ENCODE measurements at places on chromosomes 1 and 21.

DNA sequence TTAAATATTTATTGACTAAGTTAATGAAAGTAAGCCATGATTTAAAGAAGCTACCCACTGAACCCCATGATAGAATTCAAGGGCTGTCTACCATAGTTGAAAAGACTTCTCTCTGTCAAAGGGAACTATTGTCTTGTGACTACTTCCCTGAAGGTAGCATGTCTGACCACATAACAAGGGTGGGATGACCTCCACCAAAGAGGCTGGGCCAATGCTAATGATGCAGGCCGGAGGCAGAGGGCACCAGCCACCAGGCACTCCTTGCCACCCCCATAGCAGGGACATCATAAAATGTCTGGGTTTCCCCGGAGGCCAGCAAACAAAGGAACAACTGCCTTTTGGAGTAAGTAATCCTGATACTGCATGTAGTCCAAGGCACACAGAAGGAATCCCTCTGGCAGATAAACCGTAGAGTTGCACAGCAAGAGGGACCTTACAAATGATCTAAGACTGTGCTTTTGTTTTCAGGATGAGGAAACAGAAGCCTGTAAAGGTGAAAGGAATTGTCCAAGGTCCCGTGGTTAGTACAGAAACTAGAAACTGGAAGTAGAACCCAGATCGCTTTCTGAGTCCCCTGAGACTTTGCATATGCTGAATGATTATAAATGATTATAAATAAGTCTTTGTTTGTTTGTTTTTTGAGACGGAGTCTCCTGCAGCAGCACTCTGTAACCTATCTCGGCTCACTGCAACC lies 33.5 kb upstream of the ITPKB start:
- no peak for DNase-seq

GRCh38 chr21:14864211-14865021 lies 200.4 kb downstream of the NRIP1 start:
- peak; percentile 54 for DNase-seq

GRCh38 chr1:19462781-19463503 lies 22.4 kb downstream of the CAPZB start:
- DNase-seq: no peak

DNA sequence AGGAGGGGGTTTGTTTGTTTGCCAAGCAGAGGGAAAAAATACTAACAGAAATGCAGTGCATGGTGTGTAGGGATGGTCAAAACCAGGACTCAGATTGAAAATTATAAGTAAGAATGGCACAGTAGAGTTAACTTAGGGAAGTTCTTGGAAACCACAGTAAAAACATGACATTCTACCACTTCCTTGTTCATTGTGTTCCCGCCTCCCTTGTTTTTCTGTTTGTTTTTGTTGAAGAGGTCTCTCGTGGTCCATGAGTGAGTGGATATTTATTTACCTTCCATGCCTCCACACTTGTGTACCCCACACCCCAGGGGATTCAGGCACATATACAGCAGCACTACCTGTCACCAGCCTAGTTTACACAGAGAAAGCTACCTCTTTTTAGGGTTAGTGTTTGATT lies 69.6 kb downstream of the OLFML2B start:
- no peak for DNase-seq

DNA sequence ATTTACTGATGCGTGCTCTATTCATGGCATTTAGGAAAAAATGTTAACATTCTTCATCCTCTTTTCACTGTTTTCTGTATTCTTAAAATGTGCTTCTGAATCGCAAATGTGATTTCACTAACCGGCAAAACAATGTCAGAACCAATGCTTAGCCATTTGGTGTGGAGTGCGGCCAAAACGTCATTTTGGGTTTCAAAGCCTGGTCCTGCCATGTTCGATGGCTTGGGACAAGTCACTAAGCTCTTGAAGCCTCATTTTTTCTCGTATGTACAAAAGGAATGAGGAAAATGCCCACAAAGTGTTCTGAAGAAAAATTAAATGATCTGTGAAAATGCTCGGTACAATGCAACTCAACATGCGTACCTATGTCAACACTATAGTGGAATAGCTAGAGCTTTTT lies 175.3 kb downstream of the APP start:
- no peak for DNase-seq

DNA sequence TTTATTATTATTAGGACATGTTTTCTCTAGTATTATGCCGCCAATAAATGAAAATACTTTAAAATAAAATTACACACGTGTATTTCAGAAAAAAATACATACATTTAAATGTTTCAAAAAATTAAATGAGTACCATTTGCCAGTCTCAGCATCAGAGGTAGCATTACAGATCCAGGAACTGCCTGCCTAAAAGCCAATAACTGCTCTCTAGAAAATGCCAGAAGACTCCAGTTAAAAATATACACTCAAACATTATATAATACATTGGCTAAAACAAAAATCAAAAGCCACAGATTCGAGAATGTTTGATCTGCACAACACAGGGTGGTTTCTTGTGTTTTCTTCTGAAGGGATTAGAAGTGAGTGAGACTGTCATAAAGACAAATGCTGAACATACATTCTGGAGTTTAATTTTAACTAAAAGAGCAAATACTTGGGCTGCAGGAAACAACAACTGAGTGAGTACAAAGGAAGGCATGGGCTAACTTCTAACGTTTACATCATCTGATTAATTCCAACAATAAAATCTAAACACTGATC lies 105.5 kb downstream of the RERE start:
- DNase-seq: no peak

- DNase-seq: no peak
Measured at GRCh38 chr1:92505015-92505692, 18.4 kb upstream of the GFI1 start.

GRCh38 chr1:1034439-1034781 lies 14.5 kb downstream of the AGRN start:
- DNase-seq: no peak

- DNase-seq: no peak
Measured at GRCh38 chr1:4495809-4496208, 158.6 kb upstream of the AJAP1 start.

DNA sequence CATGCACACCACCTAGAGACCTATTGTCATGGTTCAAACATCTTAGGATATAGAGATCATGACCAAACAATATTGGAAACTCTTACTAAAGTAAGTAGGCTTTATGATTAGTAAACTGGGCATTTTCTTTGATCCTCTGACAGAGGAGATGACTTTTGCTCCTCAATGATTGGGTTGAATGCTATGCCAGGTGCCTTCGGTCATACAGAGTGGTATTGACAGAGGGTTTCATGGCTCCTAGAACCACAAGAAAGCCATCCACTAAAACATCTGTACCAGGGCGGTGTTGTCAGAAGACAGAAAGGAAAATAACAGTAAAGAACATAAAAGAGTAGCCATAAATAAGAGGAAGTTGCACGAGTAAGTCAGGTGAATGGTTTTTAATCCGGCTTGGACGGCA lies 20.8 kb upstream of the SAMSN1 start:
- DNase-seq: no peak

- DNase-seq: no peak
Measured at GRCh38 chr1:32870615-32871363, at the start of gene FNDC5. TSS of gene FNDC5 (minus strand) at chr1:32870912.

DNA sequence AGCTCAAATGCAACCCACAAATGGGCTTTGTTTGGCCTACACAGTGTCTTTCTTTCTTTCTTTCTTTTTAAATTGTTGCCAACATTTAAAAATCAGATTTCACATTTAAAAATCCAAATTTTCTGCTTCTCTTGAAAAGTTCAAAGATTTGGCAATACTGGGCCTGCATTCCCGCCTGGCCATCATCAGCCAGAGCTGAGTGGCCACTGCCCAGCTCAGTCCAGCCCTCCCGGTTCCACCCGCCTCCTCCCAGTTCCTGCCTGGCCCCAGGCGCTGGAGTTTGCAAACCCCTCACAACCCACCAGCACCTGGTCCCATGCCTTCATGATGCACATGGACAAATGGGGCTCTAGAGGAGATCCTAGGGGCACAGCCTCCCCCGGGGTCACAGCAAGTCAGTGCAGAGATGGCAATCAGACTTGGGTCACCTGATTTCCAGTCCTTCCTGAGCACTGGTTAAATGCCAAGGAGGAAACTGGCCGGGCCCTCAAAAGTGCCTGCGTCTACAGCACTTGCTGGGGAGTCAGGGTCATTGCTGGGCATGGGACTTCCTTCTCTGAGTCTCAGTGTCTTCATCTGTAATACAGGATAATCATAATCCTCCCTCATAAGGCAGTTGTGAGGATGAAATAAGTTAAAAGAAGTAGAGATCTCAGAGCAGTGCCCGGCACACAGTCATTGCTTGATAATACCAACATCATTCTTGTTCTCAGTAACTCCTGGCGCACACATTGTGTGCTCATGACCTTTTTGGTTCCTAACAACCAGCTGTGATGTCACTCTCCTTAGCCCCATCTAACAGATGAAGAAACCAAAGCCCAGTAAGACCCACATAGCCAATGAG lies 41.0 kb upstream of the LAPTM5 start:
- no peak for DNase-seq

GRCh38 chr1:182485861-182486260 lies 35.9 kb downstream of the RGSL1 start:
- DNase-seq: no peak

- no peak for DNase-seq
Measured at GRCh38 chr1:47675047-47675675, 237.3 kb downstream of the FOXD2 start.

DNA sequence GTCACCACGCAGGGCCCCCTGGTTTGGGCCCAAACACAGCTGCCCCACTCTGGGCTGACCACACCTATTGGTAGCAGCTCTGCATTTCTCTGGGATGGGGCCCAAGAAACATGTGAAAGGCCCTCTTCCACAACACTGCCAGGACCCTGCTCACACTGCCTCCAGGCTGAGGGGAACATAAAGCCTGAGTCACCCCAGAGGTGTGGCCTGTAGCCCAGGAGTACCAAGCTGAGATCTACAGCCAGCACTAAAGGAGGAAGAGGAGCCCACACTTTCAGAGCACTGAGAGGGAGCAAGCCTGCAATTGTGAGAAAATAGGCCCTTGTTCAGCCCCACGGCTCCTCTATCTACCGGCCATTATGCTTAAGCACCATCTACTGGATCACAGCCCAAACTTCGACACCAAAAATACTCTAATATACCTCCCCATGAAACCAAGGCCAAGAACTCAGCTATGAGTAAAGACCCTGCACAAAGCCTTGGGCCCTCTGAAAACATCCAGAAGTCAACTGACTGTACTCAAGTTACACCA lies 14.4 kb upstream of the OR2T10 start:
- DNase-seq: peak; percentile 36

- DNase-seq: peak; percentile 56
Measured at GRCh38 chr1:111615870-111616715, 3.5 kb upstream of the RAP1A start.

DNA sequence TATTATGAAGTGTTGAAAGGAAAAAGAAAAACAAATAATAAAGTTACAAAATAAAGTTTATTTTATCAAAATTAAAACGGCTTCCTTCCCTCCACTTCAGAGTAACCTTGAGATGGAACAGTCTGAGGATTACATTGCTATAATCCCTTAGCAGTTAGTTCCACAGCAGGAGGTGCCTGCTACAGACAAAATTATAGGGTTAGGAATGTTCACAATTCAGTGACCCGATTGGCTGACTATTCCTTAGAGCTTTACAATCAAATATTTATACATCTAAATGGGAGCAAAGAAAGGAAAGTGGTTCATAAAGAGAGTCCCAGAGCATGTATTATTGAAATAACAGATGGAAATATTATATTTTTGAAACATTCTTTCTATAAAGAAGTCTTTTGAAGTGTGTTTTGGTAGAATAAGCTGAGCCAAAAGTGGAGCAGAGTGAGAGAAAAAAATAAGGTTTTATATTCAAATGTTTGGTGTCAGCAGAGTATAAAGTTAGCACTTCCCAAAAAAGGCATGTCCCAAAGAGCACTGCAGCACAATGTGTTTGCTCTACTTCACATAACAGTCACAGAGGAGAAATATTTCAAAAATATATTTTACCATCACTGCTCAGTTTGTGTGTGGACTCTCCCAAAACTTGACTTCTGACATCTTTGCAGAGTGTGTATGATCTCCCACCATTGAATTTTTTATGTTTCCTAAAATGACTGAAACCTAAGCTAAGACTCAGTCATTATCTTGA lies 71.4 kb upstream of the GORAB start:
- no peak for DNase-seq

DNA sequence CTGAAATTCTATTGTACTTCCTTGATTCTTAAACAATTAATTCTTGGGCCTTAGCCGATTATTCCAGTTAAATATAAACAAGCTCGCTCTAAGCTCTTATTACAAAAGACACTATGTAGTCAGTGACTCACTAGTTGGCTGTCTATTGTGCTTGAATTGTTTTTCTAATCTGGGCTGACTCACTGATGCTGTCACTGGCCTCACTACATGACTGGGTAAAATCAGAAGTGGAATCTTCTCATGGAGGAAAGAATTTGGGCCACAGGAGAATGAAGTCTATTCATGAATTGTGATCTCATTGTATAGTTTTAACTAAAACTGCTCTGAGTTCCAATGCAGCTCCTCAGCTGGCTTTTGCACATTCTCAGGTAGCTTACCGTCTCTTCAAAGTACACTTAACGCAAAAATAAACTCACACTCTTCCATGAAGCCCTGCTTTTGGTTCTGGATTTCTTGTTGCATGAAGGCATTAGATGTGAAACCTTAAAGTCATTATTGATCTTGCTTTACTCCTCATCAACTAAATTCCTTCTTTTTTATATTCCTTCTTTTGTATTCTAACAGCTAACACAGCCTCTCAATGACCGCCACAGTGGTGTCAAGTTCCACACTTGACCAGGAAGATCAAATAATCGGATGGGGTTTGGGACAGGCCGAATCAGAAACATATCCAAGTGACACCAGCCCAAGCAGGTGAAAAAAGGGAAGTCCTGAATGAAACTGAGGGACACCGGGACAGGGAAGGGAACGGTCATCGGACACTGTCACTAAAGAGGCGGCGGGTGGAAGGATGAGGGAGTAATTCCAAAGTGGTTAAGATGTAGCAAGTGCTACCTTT lies 80.9 kb upstream of the LBR start:
- DNase-seq: no peak

GRCh38 chr1:25765923-25766589 lies 33.9 kb upstream of the SELENON start:
- no peak for DNase-seq

DNA sequence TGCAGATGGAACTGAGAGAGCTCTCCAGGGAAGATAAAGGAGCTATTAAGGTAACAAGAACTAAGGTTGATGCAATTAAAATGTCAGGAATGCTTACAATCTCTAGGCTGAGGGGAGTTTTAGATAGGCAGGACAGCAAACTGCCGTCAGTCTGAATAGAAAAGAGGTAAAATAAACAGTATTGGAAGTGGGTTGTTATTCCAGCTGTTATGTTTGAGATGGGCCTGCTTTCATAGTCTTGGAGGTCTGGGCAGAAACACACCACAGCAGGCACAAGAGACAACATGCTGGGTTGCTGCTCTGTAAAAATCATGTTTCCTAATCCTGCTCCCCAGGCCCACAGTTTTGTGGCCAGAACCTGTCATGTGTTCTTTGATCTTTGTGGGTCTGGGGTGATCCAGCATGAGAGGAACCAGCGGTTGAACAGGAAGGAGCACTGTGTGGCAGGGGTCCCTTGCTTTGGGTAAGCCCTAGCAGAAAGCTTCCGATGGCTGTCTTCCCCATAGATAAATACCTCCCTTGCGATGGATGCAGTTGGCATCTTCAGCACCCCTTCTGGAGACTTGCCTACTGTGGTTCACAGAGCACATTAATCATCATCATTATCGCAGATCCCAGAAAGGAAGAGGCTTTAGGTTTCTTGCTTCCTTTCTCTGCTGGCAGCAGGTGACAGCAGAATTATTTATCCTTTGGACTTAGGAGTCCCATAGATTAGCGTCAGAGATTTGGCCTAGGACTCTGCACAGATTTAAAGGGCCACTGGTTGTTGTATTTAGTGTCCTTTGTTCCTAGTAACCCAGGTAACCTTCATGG lies 97.1 kb downstream of the AK5 start:
- DNase-seq: no peak

- no peak for DNase-seq
Measured at GRCh38 chr1:117210831-117211261, at the start of gene VTCN1. TSS of gene VTCN1 (minus strand) at chr1:117210927. CDS start at chr1:117210855, 72 bp downstream.

Data from stimulated activated CD8-positive, alpha-beta memory T cell treated with anti-CD3 and anti-CD28 coated beads, Interleukin-4, amount 100 ng/mL, for 48 hours (primary cell).